ENCODE measurements at places on chromosomes 2 and 18. TPM values are rescaled to one million over a fixed set of nuclear protein-coding genes. Genes with fewer than 3 reads are reported as not detected.
A peak's percentile ranks its signal among the peaks of the same experiment; 100 is the strongest.

- DNase-seq = no peak
- no peak overlapping the region for H3K4me3 ChIP-seq
- H3K27ac ChIP-seq = no peak overlapping the region
- H3K27me3 ChIP-seq = no peaks in the 10 kb centered on the region
Observed at GRCh38 chr2:34012715-34013302, 413.7 kb upstream of the FAM98A start.

DNA sequence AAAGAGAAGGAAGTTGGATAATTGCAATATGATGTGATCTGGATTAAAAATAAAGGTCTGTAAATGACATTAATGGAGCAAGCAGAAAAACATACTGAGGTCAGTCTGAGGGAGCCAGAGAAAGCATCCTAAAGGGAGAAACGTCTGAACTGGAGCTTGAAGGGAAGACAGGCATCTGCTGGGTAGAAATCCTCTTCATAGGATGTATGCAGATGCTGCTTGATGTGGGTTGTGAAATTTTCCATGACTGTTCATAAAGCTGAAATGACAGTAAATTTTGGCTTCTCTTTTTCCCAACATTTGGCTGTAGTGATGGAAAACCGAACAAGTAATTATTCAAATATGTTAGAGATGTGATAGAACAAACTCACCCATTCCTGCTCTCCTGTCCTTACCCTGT lies 287.6 kb downstream of the CAMKMT start:
- H3K4me3 ChIP-seq = no peak overlapping the region
- no peaks in the 10 kb centered on the region for H3K4me1 ChIP-seq
- H3K27ac ChIP-seq = no peak overlapping the region
- H3K27me3 ChIP-seq = no peaks in the 10 kb centered on the region
- no peaks in the 10 kb centered on the region for H3K36me3 ChIP-seq

- no peaks in the 10 kb centered on the region for H3K36me3 ChIP-seq
- no peak for DNase-seq
- H3K4me3 ChIP-seq = no peak overlapping the region
- H3K4me1 ChIP-seq = no peaks in the 10 kb centered on the region
- H3K27me3 ChIP-seq = no peaks in the 10 kb centered on the region
Observed at GRCh38 chr2:177771191-177771590, 301.4 kb downstream of the PDE11A start.

- H3K4me3 ChIP-seq = no peak overlapping the region
- no peaks in the 10 kb centered on the region for H3K27me3 ChIP-seq
- no peaks in the 10 kb centered on the region for H3K36me3 ChIP-seq
- H3K27ac ChIP-seq = no peak overlapping the region
Observed at GRCh38 chr18:64183665-64184064, 34.8 kb upstream of the LINC00305 start.

GRCh38 chr2:59752071-59752470 lies 801.4 kb downstream of the BCL11A start:
- no peaks in the 10 kb centered on the region for H3K27me3 ChIP-seq
- H3K4me1 ChIP-seq = no peaks in the 10 kb centered on the region
- no peak overlapping the region for H3K4me3 ChIP-seq
- no peak for DNase-seq

DNA sequence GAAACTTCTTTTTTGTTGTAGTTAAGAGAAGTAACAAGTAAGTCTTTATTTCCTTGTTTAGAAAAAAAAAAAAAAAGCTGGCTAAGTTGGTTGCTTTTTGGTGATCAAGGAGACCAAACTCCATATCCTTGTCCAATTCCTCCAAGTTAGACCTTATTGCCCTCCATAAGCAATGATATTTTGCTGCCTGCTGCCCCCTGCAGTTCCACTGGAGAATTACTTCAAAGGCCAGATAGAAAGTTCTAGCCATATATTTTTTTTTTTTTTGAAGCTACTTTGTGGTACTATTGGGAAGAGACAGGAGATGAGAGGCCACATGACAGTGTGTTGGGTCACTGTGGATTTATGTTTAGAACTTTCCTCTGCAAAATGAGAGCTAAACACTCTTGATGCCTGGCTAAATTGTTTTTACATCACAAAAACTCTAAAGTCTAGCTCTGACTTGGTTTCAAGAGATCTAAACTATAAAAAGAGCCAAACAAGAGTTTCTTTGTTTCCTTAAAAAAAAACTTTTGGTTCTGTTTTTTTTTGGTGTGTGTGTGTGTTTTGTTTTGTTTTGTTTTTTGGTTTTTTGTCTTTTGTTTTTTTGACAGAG lies 80.7 kb upstream of the RASGRP3 start:
- no peak overlapping the region for H3K27ac ChIP-seq
- DNase-seq = no peak
- no peak overlapping the region for H3K4me3 ChIP-seq
- H3K4me1 ChIP-seq = no peaks in the 10 kb centered on the region
- no peaks in the 10 kb centered on the region for H3K27me3 ChIP-seq
- no peaks in the 10 kb centered on the region for H3K36me3 ChIP-seq

DNA sequence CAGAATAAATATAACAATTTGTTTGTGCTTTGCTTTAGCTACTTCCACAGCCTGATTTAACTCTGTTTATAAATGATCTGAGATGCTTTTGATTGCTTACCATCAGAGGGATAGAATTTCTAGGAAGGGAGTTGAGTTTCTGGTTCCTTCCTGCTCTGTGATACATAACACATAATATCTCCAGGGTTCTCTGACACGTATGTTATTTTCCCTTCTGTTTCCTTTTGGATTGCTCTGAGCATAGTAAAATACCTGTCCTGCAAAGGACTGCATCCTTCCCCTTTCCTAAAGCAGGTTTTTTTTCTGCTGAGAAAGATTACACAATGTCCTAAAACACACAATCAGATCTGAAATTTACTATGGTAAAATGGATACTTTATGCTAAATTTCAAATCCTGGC lies 76.1 kb downstream of the CABYR start:
- H3K36me3 ChIP-seq = no peaks in the 10 kb centered on the region
- H3K4me1 ChIP-seq = peaks cover 18% of the 10 kb centered on the region
- no peak for DNase-seq
- no peaks in the 10 kb centered on the region for H3K27me3 ChIP-seq
- no peak overlapping the region for H3K4me3 ChIP-seq
- H3K27ac ChIP-seq = no peak overlapping the region

GRCh38 chr2:96265349-96265839 lies 403 bp downstream of the TMEM127 start:
- H3K27me3 ChIP-seq = no peaks in the 10 kb centered on the region
- no peak for DNase-seq
- peaks cover 34% of the 10 kb centered on the region for H3K36me3 ChIP-seq
- peaks cover 21% of the 10 kb centered on the region for H3K4me1 ChIP-seq
- H3K27ac ChIP-seq = peak overlapping the region; percentile 96
- H3K4me3 ChIP-seq = peak overlapping the region; percentile 90

- no peaks in the 10 kb centered on the region for H3K36me3 ChIP-seq
- DNase-seq = no peak
- H3K4me1 ChIP-seq = no peaks in the 10 kb centered on the region
- H3K27ac ChIP-seq = no peak overlapping the region
Observed at GRCh38 chr18:21571772-21572171, 28.7 kb downstream of the ESCO1 start.

DNA sequence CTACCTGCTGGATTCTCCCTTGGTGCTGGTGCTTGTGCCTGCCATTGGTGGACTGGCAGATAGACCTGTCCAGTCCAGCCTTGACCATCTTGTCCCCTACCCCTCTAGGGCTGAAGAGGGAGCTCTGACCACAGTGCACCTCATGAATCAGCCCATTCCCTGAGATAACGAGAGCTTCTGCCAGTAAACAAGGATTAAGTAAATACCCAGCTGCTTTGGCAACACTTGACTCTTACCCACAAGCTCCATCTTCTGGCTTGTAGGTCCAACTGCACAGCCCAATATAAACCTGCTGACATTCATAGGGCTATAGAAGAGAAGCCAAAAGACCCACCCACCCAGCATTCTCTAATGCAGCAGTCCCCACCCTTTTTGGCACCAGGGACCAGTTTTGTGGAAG lies 186.4 kb downstream of the PIK3C3 start:
- DNase-seq = no peak
- H3K4me3 ChIP-seq = no peak overlapping the region
- no peaks in the 10 kb centered on the region for H3K36me3 ChIP-seq
- no peak overlapping the region for H3K27ac ChIP-seq

DNA sequence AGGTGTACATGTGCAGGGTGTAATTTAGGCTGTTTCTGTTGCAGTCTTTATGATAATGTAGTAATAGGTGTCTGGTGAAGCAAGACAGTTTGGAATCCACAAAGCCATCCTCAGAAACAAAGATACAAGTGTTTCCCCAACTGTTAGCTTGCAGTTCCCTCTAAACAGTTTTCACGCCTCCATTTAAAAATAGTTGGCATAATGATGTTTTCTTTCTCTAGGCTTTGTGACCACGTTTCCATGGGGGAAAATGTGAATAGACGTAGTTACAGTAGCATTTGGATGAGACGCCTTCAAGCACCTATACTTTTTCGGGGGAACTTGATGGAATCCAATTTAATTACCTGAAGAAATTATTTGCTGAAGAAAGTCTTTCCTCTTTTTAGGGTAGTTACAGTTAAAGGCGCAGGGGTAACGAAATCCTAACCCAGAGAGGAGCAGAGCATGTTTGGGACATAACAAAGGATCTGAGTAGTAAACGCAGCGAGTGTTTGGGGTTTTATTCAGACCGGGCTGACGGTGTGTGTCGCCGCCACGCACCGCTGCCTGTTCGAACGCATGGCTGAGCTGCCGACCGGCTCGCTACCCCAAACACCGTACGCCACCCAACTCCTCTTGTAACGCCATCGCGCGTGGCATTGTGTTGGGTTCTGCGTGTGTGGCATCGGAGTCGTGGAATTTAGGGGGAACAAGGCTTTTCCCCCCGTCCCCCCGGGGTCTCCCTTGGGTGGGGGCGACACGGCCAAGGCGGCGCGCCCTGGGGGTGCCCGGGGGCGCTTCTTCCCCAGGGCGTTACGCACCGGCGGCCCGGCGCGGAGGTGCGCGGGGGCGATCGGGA lies 681 bp upstream of the NRP2 start:
- peak overlapping the region; percentile 73 for H3K27ac ChIP-seq
- H3K4me1 ChIP-seq = no peaks in the 10 kb centered on the region
- no peaks in the 10 kb centered on the region for H3K36me3 ChIP-seq
- DNase-seq = peak; percentile 60
- H3K27me3 ChIP-seq = no peaks in the 10 kb centered on the region
- H3K4me3 ChIP-seq = peak overlapping the region; percentile 40

GRCh38 chr2:177413703-177414102 lies 21.1 kb downstream of the AGPS start:
- no peaks in the 10 kb centered on the region for H3K36me3 ChIP-seq
- no peaks in the 10 kb centered on the region for H3K4me1 ChIP-seq
- no peaks in the 10 kb centered on the region for H3K27me3 ChIP-seq
- H3K27ac ChIP-seq = no peak overlapping the region

GRCh38 chr18:26002375-26002910 lies 88.0 kb downstream of the SS18 start:
- DNase-seq = no peak
- H3K36me3 ChIP-seq = no peaks in the 10 kb centered on the region
- H3K4me1 ChIP-seq = no peaks in the 10 kb centered on the region
- no peak overlapping the region for H3K4me3 ChIP-seq
- no peaks in the 10 kb centered on the region for H3K27me3 ChIP-seq

DNA sequence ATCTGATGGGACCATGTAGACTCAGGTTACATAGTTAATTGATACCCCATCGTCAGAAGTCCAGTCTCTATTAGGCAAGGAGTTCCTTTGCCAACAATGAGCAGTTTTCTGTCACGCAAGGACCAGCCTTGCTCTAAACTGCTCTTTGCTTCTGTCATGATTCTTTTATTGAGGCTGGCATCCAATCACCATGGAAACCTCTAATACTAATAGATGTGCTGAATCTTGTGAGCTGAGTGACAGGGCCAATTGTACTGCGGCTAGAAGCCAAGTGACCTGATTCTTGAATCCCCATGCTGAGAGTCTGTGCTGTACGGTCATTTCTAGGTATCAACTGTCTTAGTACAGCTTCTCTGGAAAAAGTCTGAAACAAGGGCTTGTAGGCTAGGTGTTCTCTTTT lies 395.6 kb downstream of the RND3 start:
- peaks cover under 1% of the 10 kb centered on the region for H3K27me3 ChIP-seq
- no peaks in the 10 kb centered on the region for H3K36me3 ChIP-seq
- no peaks in the 10 kb centered on the region for H3K4me1 ChIP-seq
- no peak overlapping the region for H3K27ac ChIP-seq
- DNase-seq = no peak

IL36A gene
- total RNA-seq = not detected

DNA sequence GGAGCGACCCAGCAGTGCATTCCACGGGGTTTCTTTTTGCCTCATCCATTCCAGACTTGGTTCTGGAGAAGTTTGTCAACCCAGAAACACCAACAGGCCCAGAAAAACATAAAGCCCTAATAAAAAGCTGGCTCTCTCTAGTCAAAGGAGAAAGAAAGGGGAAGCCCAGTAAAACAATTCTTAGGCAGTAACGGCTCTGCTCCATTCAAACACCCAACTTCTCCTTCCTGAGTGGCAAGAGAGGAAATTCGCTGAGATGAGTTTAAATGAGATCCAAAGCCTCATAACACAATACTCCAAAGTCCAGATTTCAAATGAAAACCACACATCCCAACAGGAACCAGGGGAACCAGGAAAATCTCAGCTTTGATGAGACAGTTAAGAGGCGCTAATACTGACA lies 179.9 kb downstream of the RPIA start:
- H3K36me3 ChIP-seq = no peaks in the 10 kb centered on the region
- H3K4me1 ChIP-seq = no peaks in the 10 kb centered on the region
- no peak overlapping the region for H3K4me3 ChIP-seq
- H3K27ac ChIP-seq = no peak overlapping the region
- H3K27me3 ChIP-seq = no peaks in the 10 kb centered on the region
- DNase-seq = no peak

PAIP2B gene
- total RNA-seq = 10.7 TPM

FSIP2 gene
- 1.7 TPM for total RNA-seq

GRCh38 chr18:2172881-2173280 lies 398.4 kb downstream of the METTL4 start:
- H3K36me3 ChIP-seq = no peaks in the 10 kb centered on the region
- no peak overlapping the region for H3K4me3 ChIP-seq
- DNase-seq = no peak
- H3K4me1 ChIP-seq = no peaks in the 10 kb centered on the region
- no peaks in the 10 kb centered on the region for H3K27me3 ChIP-seq
- no peak overlapping the region for H3K27ac ChIP-seq

DNA sequence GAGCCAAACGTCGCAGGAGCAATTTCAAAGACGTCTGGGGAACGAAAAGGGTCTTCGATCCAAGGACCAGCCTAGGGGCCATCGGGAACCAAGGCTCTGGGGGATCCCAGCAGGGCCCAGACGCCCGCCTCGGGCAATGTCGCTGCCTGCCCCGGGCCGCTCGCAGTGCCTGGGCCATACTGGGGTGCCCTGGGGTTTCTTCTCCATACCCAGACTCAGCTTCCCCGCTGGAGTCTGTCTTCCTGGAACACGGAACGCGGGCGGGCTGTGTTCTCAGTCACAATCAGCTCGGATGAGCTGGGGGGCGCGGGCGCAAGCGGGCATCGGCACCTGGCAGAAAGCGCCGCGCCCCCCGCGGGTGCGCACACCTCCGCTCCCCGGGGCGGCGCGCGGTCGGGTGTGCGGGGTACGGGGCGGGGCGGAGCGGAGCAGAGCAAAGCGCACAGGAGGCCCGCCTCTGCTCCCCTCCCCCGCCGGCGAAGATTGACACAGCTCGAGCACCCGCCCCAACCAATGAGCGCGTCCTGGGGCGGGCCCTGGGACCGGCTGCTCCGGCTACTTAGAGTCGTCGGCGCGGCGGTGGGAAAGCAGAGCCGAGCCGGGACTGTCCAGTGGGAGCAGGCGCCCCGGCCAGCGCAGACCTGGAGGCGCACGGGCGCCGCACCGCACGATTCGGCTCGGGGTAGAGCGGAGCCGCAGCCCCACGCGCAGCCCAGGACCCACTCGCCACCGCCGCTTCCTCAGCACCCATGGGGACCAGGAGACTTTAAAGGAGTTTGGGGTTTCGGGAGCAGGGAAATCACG lies at the start of gene LRATD1:
Gene LRATD1 (plus strand): TSS at position 585 of the 804 bp plus-strand sequence. CDS start 1,263 bp downstream, outside the sequence.
- no peaks in the 10 kb centered on the region for H3K27me3 ChIP-seq
- H3K4me1 ChIP-seq = no peaks in the 10 kb centered on the region
- H3K36me3 ChIP-seq = no peaks in the 10 kb centered on the region
- peak; percentile 94 for DNase-seq
- peak within 1 kb of the TSS; percentile 89 for H3K27ac ChIP-seq
- peak within 1 kb of the TSS; percentile 24 for H3K4me3 ChIP-seq

All from Peyer's patch (tissue), 4 donors.